ENCODE measurements at places on chromosomes 5 and 9.

DNA sequence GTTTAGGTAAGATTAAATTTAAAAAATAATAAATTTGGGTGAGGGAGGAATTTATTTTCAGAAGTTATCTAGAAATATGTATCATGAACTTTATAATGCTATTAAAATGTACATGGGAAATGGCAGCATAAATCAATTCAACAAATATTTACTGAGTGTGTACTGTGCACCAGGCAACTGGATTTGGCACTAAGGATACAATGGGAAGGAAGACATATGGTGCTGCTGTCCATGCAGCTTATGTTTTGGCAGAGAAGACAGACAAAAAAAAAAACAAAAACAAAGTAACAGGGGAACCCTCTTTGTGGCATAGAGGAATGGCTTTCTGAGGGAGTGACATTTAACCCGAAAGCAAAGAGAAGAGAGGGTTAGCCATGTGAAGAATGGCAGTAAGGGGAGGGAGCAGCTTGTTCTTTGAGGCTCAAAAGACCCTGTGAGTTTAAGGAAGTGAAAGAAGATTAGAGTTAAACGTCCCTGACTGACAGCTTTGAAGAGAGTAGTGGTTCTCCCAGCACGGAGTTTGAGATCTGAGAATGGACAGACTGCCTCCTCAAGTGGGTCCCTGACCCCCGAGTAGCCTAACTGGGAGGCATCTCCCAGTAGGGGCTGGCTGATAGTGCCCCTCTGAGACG is 23.9 kb downstream of the CNTRL start:
- H3K4me3 ChIP-seq, result no peak overlapping the region
- peaks cover 11% of the 10 kb centered on the region for H3K36me3 ChIP-seq
- no peaks in the 10 kb centered on the region for H3K27me3 ChIP-seq
- no peak overlapping the region for H3K27ac ChIP-seq
- no peaks in the 10 kb centered on the region for H3K4me1 ChIP-seq
- DNase-seq, result no peak

DNA sequence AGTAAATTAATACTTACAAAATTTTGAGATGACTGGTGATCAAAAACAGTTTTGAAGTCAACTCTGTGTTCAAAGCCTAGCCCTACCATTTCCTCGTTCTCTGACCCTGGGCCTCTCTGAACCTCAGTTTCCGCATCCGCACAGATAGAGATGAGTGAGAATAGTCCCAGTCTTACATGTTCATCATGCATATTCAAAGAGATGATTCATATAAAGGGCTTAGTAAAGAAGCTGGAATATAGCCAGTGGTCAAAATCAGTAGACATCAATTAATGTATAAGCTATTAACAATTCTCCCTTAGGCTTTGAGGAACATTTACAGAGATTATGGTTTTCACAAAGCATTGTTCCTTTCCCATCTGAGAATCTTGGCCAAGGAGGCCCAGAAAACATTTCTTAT is 250.6 kb downstream of the SPOCK1 start:
- no peak overlapping the region for H3K4me3 ChIP-seq
- H3K36me3 ChIP-seq, result no peaks in the 10 kb centered on the region
- DNase-seq, result no peak
- H3K27ac ChIP-seq, result no peak overlapping the region
- no peaks in the 10 kb centered on the region for H3K27me3 ChIP-seq

- H3K4me1 ChIP-seq, result no peaks in the 10 kb centered on the region
- no peak overlapping the region for H3K4me3 ChIP-seq
- no peaks in the 10 kb centered on the region for H3K27me3 ChIP-seq
- H3K27ac ChIP-seq, result no peak overlapping the region
Observed at GRCh38 chr5:12910641-12911040, 1006.4 kb upstream of the CTNND2 start.

GRCh38 chr5:140003519-140003918 is 39.6 kb downstream of the NRG2 start:
- H3K36me3 ChIP-seq, result no peaks in the 10 kb centered on the region
- DNase-seq, result no peak
- no peaks in the 10 kb centered on the region for H3K27me3 ChIP-seq

DNA sequence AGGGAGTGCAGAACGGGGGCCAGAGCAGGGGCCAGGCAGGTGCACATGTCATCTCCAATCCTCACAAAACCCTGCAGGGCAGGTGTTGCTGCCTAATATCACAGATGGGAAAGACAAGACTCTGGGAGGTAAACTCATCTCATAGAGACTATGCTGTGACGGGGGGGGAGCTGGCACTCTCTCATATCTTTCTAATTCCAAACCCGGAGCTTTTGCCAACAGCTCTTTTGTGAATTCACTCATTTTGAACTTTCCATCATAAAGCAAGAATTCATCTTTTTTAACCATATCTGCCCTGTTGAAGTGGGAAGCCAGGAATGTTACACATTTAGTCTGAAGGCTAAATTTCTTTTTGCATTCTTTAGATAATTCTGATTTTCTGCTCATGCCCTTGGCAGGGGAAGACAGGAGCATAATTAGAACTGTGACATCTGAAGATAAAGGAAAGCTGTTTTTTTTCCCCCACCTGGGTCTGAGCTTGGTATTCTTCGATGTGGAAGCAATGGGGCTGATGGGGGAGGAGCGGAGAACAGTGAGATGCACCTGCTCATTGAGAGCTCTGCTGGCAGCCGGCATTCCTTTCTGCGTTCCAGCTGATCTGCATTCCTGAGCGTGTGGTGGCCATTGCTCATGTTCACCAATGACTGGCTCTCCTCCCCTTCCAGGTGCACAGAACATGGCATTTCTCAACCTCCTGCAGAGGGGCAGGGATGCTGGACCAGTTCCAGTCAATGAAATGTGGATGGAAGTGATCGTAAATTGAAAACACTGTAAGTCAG is 159.2 kb downstream of the NSG2 start:
- no peaks in the 10 kb centered on the region for H3K27me3 ChIP-seq
- peaks cover 5% of the 10 kb centered on the region for H3K4me1 ChIP-seq
- no peak for DNase-seq
- no peak overlapping the region for H3K4me3 ChIP-seq

DNA sequence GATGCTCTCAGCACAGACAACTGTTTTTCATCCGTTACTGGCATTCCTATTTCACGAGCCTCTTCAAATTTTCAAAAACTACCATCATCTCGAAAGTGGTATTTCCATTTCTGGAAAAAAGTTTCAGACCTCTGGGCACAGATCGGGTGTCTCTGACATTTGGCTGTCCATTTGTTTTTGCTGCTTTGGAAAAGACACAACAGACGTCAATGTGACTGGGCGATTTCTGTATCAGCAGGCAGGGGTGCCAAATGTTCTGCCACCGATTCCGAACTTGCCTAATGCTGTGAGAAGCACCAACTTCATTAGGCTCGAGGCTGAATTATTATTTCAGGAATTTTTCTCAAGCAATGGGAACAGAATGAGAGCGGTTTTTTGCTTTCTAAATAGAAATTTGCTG is 105.6 kb downstream of the ARSB start:
- H3K27me3 ChIP-seq, result no peaks in the 10 kb centered on the region
- no peaks in the 10 kb centered on the region for H3K36me3 ChIP-seq
- no peak for DNase-seq
- no peak overlapping the region for H3K4me3 ChIP-seq

DNA sequence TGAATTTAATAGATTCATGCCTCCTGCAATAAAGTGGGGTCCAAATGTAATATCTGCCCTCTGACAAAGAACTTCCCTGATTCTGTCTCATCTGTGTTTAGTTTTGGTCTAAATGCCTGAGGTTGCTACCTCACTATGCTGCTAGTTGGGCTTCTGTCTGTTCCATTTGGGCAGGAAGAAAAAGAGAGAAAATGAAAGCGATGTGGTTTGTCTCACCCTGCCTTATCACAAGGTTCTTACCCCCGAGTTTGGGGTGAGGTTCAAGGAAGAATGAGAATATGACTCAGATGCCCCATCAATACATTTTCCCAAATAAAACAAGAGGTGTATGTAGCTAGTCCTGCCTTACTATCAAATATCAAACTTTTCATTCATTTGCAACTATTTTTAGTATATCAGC is 132.1 kb upstream of the MTAP start:
- H3K4me3 ChIP-seq, result no peak overlapping the region
- H3K4me1 ChIP-seq, result no peaks in the 10 kb centered on the region
- DNase-seq, result no peak
- H3K27ac ChIP-seq, result no peak overlapping the region
- no peaks in the 10 kb centered on the region for H3K36me3 ChIP-seq

GRCh38 chr5:57932761-57933160 is 450.1 kb upstream of the ACTBL2 start:
- no peak overlapping the region for H3K4me3 ChIP-seq
- H3K4me1 ChIP-seq, result no peaks in the 10 kb centered on the region
- no peak for DNase-seq
- H3K27me3 ChIP-seq, result no peaks in the 10 kb centered on the region

DNA sequence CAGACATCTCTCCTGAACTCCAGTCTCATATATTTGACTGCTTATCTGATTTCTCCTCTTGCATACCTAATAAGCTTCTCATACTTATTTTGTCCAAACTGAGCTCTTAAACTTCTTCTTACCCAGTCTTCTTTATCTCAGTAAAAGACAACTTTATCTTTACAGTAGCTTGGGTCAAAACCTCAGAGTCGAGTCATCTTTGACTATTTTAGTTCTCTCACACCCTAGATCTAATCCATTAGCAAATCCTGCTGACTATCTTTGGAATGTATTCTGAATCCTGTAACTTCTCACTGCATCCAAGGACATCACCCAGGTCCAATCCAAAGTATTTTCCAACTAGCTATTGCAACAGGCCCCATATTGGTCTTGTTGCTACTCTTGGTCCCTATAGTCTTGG is 11.8 kb upstream of the JAK2 start:
- no peaks in the 10 kb centered on the region for H3K36me3 ChIP-seq
- H3K27me3 ChIP-seq, result no peaks in the 10 kb centered on the region

GRCh38 chr9:131310833-131311554 is 21.5 kb downstream of the PLPP7 start:
- peaks cover 8% of the 10 kb centered on the region for H3K4me1 ChIP-seq
- H3K4me3 ChIP-seq, result peak overlapping the region; percentile 41
- peak; percentile 40 for DNase-seq

DNA sequence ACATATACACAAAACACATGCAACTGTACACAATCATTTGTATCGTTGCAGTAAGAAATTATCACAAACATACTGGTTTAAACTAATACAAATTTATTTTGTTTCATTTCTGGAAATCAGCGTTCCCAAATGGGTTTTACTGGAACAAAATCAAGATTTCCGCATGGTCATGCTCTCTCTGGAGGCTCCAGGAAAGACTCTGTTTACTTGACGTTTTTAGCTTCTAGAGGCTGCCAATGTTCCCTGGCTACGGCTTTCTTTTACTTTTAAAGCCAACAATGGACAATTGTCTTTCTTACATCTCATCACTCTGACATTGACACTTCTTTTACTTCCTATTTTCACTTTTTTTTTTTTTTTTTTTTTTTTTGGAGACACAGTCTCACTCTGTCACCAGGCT is 793.1 kb downstream of the CDH9 start:
- no peak overlapping the region for H3K27ac ChIP-seq
- no peaks in the 10 kb centered on the region for H3K27me3 ChIP-seq

DNA sequence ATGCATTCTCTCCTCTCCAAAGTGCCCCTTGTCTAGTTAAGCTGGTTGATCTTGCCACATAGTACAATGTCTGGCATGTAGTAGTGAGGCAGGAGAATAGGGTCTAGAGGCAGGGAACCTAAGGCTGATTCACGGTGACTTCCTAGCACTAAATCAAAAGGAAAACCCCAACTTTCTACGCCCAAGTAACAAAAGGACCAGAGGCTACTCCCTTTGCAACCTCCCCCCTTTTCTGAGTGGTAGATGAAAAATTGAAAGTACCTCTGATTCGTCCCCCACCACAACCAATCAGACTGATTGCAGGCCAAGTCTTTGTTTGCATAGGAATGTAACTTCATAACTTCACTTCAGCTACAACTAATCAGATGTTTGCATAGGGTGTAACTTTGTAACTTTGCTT is 278.8 kb downstream of the PSAT1 start:
- DNase-seq, result no peak
- no peak overlapping the region for H3K27ac ChIP-seq
- no peaks in the 10 kb centered on the region for H3K36me3 ChIP-seq
- no peaks in the 10 kb centered on the region for H3K27me3 ChIP-seq
- no peaks in the 10 kb centered on the region for H3K4me1 ChIP-seq

DNA sequence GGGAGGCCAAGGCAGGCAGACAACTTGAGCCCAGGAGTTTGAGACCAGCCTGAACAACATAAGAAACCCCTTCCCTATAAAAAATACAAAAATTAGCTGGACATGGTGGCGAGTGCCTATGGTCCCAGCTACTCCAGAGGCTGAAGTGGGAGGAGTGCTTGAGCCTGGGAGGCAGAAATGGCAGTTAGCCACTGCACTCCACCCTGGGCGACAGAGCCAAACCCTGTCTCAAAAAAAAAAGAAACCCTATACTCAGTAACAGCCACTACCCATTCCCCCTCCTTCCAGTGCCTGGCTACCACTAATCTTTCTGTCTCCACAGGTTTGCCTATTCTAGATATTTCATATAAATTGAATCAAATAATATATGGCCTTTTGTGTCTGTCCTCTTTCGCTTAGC is 14.3 kb upstream of the SIL1 start:
- H3K4me1 ChIP-seq, result no peaks in the 10 kb centered on the region
- no peak for DNase-seq
- H3K27me3 ChIP-seq, result no peaks in the 10 kb centered on the region

GRCh38 chr5:1498623-1499416 is 24.9 kb downstream of the LPCAT1 start:
- peak overlapping the region; percentile 28 for H3K4me3 ChIP-seq
- peaks cover 73% of the 10 kb centered on the region for H3K4me1 ChIP-seq
- peaks cover 4% of the 10 kb centered on the region for H3K36me3 ChIP-seq
- peak; percentile 29 for DNase-seq

DNA sequence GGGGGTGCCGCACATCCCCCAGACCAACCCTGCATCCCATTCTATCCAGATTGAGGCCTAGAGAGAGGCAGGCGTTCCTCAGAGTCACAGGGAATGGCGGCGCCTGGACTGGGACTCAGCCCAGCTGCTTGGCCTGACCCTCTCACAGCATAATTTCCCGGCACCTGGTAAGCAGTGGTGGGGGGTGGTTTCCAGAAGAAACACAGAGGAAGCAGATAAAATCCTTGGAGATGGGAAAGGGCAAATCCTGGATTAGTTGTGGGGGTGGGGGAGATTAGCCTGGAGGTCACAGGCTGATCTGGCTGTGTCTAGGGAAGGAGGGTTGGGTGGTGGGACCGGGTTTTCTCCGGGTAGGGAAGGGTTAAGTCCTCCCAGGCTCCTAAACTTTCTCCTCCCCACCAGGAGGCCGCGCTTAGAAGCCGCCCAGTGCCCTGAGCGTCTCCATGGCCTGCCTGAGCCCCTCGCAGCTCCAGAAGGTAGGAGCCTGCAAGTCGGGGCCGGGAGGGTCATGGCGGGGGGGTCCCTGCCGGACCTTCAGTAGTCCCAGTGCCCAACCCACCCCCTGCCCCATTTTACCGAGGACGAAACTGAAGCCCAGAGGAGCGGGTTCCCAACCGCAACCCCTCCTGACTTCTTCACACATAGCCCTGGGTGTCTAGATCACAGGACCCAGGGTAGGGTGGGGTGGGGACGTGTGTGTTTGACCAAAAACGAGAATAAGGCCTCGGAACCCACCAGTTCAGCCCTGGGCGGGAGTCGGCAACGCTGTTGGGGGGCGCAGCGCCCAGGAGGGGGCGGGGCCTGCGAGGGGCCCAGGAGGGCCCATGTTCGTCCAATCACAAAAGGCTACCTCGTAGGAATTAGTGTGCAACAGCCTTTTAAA is 1.3 kb downstream of the PHYHD1 start:
- H3K27ac ChIP-seq, result no peak overlapping the region
- H3K36me3 ChIP-seq, result no peaks in the 10 kb centered on the region
- DNase-seq, result no peak
- H3K4me1 ChIP-seq, result no peaks in the 10 kb centered on the region
- H3K4me3 ChIP-seq, result no peak overlapping the region

- DNase-seq, result peak; percentile 14
- H3K36me3 ChIP-seq, result peaks cover 8% of the 10 kb centered on the region
- no peak overlapping the region for H3K4me3 ChIP-seq
- no peak overlapping the region for H3K27ac ChIP-seq
- no peaks in the 10 kb centered on the region for H3K27me3 ChIP-seq
Observed at GRCh38 chr9:87662808-87663528, 63.0 kb upstream of the CTSL start.
